NCI-H446 (cell line): ENCODE measurements at places on chromosomes 11 and 22.
A peak's percentile ranks its signal among the peaks of the same experiment; 100 is the strongest.

GRCh38 chr11:62612366-62613290 lies at the start of the genes EML3 and ROM1:
Gene EML3, minus strand, starts transcription at chr11:62612775. Its CDS starts 318 bp downstream, at chr11:62612457.
Gene ROM1, plus strand, starts transcription at chr11:62613257. Its CDS starts 25 bp downstream, at chr11:62613282.
- peak; percentile 80 for DNase-seq

- DNase-seq, result no peak
These were observed 481.7 kb upstream of the CHORDC1 start for GRCh38 chr11:90704510-90704909.

DNA sequence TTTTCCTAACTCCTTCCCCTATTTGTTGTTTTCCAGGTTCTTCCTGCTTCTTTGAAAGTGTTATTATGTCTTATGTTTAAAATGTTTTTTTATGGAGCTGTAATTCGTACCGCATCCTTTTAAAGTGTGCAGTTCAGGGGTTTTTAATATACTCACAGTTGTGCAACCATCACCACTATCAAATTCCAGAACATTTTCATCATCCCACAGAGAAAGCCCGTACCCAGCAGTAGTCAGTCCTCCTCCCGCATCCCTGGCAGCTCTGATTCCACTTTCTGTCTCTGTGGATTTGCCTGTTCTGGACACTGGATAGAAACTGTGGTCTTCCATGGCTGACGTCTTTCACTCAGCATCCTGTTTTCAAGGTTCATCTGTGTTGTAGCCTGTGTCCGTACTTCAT lies 73.7 kb downstream of the JAM3 start:
- DNase-seq, result no peak

DNA sequence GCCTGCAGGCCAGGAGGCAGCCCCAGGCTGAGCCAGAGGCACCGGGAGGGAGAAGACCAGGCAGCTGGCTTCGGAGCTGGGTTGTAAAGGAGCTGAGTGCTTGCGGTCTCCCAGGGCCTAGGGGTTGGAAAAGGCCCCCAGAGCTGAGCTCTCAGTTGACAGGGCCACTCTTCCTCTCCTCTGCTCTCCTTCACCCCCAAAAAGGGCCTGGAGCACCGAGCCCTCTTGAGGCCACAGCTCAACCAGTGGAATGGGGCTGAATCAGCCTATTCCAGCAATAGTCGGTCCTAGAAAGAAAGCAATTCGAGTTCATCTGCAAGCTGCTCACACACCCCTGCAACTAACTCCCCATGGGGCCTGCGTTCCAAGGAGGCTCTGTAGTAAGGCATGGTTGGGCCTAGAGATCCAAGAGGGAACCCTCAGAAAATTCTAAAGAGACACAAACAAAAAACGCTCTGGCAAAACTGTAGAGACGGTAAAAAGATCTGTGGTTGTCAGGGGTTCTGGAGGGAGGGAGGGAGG lies 205.0 kb downstream of the BUD13 start:
- DNase-seq, result no peak

- DNase-seq, result no peak
These were observed 51.7 kb downstream of the SYT13 start for GRCh38 chr11:45234306-45235006.
